ENCODE measurements at places on chromosomes 6 and 20.
A peak's percentile ranks its signal among the peaks of the same experiment; 100 is the strongest.

GRCh38 chr20:34420975-34421374, 57.9 kb downstream of the ITCH start:
- no peak for DNase-seq

- DNase-seq = no peak
Measured at GRCh38 chr6:34374069-34374468, 18.4 kb downstream of the NUDT3 start.

DNA sequence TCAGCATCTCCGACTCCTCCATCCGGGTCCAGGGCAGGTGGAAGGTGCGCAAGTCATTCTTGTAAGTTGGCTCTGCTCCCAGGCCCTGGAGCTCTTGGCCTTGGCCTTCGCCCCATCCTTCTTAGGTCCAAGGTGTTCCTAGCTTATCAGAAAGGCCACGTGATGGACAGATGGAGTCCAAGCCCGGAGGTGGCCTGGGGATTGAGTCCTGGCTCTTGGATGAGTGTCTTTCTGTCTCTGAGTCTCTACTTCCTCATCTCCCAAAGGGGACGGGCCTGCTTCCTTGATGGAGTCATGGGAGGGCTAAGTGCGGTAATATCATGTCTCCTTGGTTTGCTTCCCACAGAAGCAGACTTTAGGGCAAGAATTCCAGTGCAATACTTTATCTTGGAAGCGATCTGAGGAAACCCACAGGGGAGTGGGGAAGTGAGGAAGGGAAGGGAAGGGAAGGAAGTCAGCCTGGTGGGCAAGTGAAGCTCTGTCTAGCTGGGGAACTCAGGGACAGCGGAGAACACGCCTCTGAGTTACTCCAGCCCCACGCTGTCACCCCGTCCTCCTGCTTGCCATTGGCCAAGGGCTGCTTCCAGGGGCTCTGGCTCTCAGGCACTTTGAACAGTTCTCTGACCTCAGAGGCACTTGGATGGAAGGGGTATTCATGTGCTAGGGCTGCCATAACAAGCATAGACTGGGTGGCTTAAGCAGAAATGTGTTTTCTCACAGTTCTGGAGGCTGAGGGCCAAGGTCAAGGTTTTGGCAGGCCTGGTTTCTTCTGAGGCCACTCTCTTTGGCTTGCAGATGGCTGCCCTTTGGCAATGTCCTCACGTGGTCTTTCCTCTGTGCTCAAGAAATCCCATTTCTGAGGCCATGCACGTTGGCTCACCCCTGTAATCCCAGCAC, 4.8 kb downstream of the LBP start:
- no peak for DNase-seq

- no peak for DNase-seq
Measured at GRCh38 chr20:14193885-14194284, 143.5 kb downstream of the FLRT3 start.

DNA sequence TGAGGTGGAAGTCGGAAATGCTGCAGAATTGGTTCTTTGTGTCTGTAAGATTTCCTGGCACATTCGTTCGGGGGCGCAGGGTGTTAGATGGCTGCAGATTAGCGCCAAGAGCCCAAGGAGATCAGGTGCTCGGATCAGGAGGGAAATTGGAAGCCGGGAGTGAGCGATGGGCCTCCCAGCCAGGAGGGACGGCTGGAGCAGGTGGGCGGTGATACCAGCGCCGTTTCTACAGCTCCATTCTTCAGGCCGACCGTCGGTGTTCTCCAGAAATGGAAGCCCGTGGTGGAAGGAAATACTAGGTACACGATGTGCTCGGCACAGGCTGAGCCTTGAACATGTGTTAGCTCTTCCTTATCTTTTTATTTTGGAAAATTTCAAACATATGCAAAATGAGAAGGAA, 6.5 kb downstream of the SIRPA start:
- no peak for DNase-seq

DNA sequence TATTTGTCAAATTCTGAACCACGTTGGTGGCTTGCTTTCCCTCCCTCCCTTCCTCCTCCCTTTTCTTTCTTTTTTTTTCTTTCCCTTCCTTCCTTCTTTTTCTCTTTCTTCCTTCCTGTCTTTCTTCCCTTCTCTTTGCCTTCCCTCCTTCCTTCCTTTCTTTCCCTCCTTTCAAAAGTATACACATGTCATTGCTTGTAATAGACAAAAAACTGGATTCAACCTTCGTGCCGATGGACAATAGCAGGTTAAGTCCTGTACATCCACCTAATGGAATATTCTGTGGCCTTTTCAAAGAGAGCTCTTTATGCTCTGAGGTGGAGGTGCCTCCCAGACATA, 72.2 kb downstream of the BANF2 start:
- DNase-seq = no peak

DNA sequence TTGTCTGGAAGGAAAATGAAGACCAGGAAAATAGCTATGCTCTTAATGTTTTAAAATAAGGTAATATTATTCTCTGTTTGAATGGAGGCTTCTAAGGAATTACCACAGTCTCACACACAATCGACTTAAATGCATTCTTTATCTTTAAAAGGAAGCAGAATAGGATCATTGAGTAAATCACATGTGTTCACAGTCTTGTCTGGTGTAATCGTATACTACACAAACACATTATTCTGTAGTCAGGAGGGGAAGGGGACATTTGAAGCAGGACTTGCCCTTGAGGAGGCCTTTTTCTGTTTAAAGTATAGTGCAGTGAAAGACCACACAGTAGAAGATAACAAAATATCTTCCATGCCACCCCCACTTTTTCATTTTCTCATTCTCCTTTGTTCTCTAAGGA, 20.6 kb upstream of the REV3L start:
- DNase-seq = no peak

DNA sequence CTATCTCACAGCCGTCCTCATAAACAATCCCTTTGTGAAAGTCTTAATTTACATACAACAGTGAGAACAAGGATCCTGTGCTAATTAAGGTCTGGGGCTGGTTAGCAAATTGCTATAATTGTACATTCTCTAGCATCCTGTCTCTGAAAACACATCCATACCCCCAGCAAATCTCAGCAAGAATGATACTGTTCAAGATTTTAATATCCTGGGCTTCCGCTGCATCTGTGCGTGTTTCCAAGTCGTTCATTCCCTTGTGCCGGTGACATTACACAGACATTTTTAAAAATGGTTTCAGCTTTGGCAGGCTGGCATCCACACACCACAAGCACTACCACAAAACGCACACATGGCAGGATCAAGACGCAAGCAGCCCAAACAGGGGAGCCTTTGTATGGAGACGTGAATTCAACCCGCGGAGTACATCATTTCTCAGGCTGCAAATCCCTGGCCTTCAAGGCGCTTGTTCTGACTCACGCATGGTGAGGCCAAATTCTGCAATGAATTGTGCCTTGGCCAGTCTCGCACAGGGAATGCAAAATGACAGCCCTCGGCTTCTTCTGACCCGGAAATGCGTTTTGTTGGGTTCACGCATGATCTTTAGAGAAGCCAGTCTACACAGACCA, 20.3 kb downstream of the ZMYND8 start:
- DNase-seq = no peak

GRCh38 chr20:45092898-45093297, 8.0 kb downstream of the KCNS1 start:
- DNase-seq = no peak

GRCh38 chr6:74409447-74409846, 713.4 kb downstream of the CD109 start:
- peak; percentile 17 for DNase-seq

DNA sequence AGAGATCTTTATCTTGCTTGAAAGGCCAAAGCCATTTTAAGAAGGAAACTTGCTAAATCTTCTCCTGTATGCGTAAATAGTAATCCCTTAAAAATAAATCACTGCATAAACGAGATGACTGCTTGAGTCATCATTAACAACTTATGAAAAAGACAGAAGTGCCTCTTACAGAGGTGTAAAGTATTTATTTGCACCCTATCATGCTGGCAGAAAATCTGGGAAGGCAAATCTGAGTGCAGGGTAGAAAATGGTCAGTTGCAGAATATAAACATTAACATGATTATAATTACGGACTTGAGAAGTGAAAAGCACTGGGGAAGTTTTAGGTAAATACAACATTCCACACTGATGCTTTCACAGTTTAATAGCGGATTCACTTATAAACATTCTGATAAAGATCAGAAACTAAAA, 67.5 kb upstream of the FBXO30 start:
- DNase-seq = no peak
